ENCODE measurements at places on chromosomes 6 and 20.

- ATAC-seq = no peak
These were observed 32.2 kb upstream of the FANCE start for GRCh38 chr6:35419961-35420360.

GRCh38 chr6:137165375-137166246 lies 7.8 kb downstream of the IL22RA2 start:
- ATAC-seq = peak; percentile 73

DNA sequence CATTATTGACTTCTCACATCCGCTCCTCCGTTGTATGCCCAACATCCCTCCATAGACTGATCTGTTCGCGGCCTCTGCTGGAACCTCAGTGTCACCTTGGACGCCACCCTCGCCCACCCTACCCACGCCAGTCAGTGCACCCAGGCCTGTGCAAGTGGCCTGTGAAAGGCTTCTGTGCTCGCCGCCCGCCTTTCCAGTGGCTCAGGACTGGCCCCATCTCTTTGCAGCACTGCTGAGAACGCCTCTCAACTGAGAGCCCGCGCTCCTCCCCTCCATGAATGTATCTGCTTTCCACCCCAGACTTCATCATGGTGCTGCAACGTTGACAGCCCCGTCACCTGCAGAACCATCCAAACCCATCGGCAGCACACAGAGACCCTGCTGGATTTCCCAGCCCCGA lies 227.3 kb upstream of the QKI start:
- no peak for ATAC-seq

GRCh38 chr6:101572627-101573026 lies 179.1 kb downstream of the GRIK2 start:
- ATAC-seq = no peak

- peak; percentile 36 for ATAC-seq
These were observed 251.9 kb downstream of the UST start for GRCh38 chr6:148998704-148999103.

DNA sequence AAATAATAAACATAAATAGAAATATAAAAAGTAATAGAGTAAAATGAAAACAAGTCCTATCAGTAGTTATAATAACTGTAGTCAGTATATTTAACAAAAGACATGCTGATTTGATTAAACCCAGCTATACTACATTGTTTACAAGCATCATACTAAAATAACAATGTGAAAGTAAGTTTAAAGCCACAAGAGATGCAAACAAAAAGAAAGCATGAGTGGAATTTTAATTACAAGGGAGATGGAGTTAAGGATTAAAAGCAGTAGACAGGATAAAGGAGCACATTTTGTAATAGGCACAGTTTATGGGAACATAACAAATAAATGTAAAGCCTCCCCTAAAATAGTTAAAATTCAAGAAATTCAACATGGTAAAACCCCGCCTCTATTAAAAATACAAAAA lies 41.5 kb downstream of the SENP6 start:
- peak; percentile 59 for ATAC-seq

GRCh38 chr6:116434056-116434725 lies 27.0 kb upstream of the CALHM6 start:
- no peak for ATAC-seq

DNA sequence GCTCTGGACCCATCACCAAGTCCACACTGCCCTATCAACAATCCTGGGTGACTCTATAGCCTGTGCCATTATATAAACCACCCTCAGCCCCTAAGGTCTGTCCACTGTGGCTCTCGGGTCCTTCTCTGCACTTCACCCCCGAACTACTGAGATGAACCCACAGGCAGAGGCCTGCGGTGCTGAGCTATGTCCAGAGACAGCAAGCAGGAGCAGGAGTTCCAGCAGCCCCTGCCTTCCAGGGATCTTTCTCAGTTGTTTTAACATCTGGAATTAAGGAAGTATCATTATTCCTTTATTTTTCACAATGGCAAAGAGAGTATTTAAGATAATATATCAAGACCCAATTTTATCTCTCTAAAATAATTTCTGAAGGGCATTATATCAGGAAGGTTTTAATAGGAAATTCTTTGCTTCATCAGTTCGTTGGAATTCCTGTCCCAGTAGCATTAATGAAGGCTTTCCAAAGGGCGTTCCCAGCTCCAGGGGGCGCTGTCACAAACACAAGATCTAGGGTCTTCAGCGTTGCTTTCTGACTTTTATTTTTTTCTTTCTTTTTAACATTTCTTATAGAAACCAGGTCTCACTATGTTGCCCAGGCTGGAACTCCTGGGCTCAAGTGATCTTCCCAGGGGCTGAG lies 27.3 kb downstream of the RRBP1 start:
- peak; percentile 61 for ATAC-seq

DNA sequence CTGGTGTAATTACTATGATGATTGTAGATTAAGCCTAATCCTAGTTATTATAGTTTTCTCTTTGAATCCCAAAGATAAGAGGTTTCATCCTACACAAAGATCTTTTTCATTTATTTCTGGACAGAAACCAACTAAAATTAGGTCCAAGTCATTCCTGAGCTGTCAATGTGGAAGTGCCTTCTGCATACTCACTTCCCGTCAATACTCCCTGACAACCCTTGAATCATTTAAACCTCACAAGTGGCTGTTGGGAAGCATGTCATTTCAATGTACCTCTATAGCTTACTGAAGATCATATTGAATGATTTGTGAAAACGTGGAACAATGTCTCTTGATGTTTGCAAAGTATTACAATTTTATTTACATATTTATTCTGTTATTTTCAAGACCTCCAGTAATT lies 274.1 kb downstream of the HACE1 start:
- ATAC-seq = no peak

- ATAC-seq = no peak
These were observed 246.8 kb downstream of the MYLK4 start for GRCh38 chr6:2503816-2504494.

GRCh38 chr6:7723041-7723447 lies 2.9 kb upstream of the BMP6 start:
- peak; percentile 57 for ATAC-seq

GRCh38 chr6:16409531-16410441 lies 171.4 kb downstream of the GMPR start:
- peak; percentile 89 for ATAC-seq

GRCh38 chr6:41679696-41680095 lies 41.4 kb downstream of the MDFI start:
- ATAC-seq = no peak

DNA sequence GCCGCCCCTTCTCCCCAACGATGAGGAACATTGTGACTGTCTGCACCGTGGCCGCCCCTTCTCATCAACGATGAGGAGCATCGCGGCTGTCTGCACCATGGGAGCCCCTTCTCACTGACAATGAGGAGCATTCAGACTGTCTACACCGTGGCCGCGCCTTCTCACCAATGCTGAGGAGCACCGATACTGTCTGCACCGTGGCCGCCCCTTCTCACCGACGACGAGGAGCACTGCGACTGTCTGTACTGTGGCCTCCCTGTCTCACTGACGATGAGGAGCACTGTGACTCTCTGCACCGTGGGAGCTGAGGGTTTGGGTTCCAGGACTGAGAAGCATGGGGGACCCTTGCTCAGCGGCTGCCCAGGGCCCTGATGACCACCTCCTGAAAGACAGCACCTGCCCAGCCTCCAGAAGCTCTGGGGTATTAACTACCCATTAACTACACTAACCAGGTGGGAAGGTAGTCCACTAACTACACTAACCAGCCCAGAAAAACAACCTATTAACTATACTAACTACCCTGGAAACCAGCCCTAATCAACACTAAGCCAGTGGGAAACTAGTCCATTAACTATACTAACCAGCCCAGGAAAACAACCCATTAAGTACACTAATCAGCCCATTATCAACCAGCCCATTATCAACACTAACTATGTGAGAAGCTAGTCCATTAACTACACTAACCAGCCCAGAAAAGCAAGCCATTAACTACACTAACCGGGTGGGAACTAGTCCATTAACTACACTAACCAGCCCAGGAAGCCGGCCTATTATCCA lies 116.9 kb downstream of the TAF4 start:
- no peak for ATAC-seq

- ATAC-seq = no peak
These were observed 5.4 kb downstream of the DLL1 start for GRCh38 chr6:170285482-170285881.

- ATAC-seq = no peak
These were observed 168.4 kb upstream of the BMP5 start for GRCh38 chr6:56043761-56044160.

DNA sequence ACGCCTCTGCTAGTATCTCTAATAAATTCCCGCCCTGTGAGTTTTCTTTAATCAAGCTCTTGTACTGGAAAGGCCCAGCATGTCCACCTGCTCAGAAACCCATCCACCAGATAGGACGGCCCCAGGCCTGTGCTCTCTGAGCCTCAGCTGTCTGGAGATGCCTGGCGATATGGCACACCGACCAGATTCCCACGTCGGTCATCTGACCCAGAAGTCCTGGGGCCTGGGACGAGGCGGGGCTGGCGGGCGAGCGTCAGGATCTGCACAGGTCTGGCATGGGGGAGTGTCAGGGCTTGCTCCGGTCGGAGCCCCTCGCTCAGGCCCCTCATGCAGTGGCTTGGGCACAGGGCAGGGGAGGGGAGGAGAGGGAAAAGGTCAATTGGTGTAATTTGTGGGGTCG lies 10.2 kb downstream of the RNASET2 start:
- ATAC-seq = no peak

DNA sequence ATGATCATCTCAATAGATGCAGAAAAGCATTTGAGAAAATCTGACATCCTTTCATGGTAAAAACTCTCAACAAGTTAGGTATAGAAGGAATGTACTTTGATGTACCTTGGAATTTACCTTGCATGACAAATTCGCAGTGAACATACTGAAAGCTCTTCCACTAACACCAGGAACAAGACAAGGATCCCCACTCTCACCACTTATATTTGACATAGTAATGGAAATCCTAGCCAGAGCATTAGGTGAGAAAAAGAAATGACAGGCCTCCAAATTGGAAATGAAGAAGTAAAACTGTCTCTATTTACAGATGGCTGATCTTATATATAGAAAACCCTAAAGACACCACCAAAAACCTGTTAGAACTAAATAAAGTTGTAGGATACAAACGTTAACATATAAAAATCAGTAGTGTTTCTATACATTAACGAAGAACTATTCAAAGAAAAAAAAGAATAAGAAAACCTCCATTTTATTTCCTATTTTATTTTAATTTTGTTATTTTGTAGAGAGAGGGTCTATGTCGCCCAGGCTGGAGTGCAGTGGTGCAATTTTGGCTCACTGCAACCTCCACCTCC lies 26.9 kb downstream of the PCNA start:
- no peak for ATAC-seq

DNA sequence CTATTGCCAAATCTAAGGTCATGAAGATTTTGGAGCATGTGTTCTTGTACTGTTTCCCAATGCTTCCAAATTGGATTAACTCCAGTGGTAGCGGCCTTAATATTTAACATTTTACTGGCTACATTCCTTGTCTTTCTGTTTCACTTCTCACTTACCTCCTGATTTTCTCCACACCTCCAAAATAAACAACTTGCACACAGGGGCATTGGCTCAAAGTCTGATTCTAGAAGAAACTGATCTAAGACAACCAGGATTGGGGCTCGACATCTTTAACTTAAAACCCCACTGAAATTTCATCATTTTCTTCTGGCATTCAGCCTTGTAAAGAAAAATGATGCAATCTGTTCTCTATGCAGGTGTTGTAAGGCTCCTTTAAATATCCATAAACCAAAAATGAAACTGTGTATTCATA lies 557.9 kb upstream of the ID4 start:
- no peak for ATAC-seq

- ATAC-seq = no peak
These were observed 101.0 kb upstream of the VSTM2L start for GRCh38 chr20:37801921-37802320.

GRCh38 chr6:118789419-118789818 lies 104.5 kb upstream of the ASF1A start:
- ATAC-seq = no peak

DNA sequence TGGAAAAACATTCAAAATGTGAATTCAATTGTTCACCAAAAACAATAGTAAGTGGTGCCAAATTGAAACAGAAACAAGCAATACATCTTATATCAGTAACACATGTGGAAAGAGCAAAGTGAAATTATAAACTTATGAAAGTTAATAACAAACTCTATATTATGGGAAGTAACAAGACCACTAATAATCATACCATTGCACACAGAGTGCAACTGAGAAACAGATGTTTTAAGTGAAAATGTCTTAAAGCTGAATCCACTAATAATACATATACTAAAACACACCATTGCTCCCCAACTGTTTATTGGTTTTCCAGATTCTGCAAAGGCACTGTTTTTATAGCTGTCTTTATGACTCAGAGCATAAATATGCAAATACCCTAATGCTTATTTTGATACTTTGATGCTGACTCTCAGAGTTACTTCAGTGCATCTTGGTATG lies 292.3 kb downstream of the RFPL4B start:
- ATAC-seq = peak; percentile 40

- peak; percentile 62 for ATAC-seq
These were observed 31.9 kb downstream of the NUDT3 start for GRCh38 chr6:34360556-34360955.

- no peak for ATAC-seq
These were observed 111.2 kb downstream of the IRF4 start for GRCh38 chr6:502761-503160.

All from SK-N-SH treated with all-trans-retinoic acid at 6 μM for 48 hours (cell line).